ENCODE measurements at places on chromosomes 1 and 21.

- DNase-seq, result no peak
Observed at GRCh38 chr21:31255896-31256295, 88.2 kb downstream of the TIAM1 start.

DNA sequence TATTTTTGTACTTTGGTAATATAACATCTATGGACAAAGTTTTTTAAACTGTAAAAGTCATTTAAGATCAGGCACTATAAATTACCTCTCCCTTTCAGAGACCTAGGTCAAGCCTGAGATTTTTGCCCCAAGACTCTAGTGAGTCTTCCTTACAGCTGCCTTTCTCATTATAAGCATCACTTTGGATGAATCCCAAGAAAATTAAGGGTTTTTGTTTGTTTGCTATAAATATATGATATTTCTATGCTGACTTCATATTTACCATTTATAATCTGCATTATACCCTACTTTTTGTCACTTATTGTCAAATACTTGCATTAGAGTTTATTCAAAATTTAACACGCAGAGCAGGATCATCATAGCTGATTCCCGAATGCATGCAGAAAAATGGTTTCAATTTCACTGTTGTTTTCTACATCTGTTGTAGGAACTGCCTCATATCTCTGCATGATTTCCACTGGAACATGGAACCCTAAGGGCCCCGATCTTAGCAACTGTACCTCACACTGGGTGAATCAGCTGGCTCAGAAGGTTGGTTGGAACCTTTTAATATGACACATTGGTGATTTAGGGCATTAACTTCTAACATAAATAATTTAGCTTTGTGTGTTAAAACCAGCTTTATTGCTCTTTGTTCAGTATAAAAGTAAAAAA lies 150.0 kb downstream of the ADGRL2 start:
- DNase-seq, result no peak

DNA sequence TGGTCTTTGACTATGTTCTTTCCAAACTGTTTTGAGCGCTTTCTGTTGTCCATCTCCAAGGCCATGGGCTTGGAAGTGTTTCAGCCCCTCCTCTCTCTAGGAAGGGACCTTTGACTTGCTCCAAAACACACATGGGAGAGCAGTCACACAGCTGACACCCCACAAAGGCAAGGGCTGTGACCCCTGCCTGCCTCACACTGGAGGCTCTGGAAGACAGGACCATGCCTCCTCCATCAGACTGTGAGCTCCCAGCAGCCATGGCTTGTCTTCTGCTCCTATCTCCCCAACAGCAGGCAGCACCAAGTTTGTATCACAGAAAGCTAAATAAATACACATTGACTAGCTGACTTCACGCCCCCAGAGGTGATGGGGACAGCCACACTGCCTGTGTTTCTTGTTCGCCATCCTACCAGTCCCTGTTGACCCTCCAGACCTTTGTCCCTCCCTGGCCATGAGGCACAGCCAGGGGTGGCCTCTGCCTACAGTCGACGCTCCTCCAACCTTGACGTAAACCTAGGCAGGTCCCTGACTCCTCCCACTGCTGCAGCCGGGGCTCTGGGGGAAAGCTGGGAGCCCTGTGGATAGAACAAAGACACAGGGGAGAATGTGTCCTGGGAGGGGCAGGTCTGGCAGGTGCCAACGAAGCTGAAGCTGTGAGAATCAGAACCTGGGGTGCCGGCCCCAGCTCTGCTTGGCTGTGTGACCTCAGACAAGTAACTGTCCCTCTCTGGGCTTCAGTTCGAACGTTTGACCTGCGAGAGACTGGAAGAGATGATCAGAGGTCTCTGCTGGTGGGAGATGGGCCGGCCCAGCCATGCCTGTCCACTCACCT lies 4.8 kb downstream of the PLA2G2F start:
- no peak for DNase-seq

DNA sequence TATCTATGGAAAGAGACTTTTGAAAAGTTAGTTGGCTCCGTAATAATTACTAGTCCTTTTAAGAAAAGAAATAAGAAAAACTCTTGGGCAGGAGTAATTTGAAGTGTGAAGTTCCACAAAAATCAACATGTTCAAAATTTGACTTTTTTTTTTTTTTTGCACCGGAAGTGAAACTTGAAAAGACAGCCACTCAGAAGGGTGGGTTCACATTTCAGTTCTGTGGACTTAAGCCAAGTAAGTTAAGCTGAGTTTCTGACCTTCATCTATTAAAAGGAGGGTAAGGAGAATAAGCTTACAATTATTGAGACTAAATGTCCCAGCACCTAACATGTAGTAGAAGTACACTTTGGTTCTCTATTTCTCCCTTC lies 11.0 kb downstream of the RO60 start:
- no peak for DNase-seq

GRCh38 chr1:183911285-183911684 lies 106.4 kb downstream of the RGL1 start:
- peak; percentile 61 for DNase-seq

DNA sequence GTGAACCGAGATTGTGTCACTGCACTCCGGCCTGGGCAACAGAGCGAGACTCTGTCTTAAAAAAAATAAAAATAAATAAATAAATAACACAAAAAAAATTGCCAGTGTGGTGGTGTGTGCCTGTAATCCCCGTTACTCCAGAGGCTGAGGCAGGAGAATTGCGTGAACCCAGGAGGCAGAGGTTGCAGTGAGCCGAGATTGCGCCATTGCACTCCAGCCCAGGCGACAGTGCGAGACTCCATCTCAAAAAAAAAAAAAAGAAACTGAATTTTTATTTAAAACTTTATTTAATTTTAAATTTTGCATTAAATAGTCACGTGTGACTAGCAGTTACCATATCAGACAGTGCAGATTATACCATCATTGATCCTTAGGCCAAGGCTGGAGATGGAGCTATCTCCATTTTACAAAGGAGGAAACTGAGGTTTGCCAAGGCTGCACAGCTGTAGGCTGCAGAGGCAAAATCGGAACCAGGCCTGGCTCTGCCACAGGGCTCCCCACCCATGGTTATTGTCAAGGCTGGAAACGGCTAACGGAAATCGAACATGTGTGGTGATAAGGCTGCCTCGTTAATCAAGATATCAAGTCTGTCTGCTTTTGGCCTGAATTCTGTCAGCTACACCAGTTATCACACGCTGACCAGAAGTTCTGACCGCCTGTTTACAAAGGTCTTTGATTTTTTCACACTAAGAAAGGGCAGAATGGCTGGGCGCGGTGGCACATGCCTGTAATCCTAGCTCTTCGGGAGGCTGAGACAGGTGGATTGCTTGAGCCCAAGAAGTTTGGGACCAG lies 20.5 kb downstream of the HSPG2 start:
- no peak for DNase-seq

DNA sequence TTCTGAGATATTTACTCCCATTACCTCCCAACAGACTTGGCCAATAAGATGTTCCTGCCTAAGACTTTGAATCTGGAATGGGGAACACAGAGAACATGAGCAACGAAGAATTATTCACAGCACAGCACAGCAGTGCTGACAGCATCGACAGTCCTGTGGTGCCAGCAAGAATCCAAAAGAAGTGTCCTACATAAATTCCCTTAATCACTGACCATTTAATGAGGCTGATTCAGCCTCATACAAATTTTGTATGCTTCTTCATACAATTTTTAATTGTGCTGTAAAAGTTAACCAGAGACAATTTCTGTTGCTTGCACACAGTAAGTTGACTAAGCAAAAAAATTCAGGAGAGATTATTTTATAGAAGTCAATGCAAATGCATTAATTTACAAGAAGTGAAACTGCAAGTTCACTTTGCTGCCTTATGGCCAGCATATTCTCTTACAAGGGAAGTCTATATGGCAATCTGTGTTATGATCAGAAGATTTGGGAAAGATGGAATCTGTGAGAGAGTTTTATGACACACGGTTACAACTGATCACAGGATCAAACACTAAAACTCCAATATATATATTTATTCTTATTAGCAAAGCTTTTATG lies 855.9 kb downstream of the LTN1 start:
- DNase-seq, result no peak

- DNase-seq, result no peak
Observed at GRCh38 chr1:17686258-17686657, 68.9 kb upstream of the ACTL8 start.

GRCh38 chr1:17554954-17555353 lies 15.5 kb downstream of the ARHGEF10L start:
- no peak for DNase-seq

DNA sequence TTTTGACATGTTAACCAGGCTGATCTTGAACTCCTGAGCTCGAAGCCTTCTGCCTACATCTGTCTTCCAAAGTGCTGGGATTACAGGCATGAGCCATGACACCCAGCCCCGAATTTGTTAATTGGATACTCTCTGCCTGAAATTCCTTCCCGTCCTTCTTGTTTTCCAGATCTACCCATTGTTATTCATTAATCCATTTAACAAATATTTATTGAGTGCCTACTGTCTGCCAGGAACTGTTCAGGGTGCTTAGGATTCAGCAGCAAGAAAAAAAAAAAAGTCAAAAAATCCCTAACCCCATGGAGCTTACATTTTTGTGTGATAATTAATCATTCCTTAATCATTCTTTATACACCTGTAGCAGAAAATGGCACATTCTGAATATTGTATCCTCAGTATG lies 206.8 kb upstream of the FOXD3 start:
- no peak for DNase-seq

DNA sequence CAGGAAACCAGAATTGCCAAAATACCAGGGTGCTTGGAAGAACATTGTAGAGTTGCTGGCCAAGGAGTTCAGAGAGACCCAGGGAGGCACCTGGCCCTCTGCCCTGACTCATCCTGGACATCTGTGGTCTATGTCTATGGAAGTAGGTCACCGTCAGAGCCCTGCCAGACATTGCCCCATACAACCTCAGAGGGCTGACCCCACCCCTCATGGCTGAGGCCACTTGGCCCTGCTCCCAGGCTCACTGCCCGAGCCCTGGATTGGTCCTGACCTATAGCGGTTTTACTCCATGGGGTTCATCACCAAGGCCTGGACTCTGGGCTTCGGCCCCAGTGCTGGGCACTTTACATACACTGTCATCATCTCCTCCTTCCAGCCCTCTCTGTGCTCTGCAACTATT lies 233.1 kb downstream of the PTPRU start:
- no peak for DNase-seq

DNA sequence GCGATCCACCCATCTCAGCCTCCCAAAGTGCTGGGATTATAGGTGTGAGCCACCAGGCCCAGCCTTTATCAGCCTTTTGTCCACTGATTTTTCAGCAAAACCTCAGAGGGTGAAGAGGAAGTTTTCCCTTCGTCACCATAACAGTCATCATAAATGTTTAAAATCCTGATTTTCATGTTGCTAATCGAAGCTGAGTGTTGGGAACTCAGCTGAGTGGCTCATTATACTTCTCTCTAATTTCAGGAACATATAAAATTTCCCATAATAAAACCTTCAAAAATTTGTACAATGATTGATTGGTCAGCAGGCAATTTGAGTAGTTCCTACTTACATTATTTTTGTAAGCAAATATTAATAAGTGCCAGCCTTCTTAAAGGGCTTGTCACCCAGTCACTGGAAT lies 31.8 kb upstream of the IFNGR2 start:
- DNase-seq, result no peak

DNA sequence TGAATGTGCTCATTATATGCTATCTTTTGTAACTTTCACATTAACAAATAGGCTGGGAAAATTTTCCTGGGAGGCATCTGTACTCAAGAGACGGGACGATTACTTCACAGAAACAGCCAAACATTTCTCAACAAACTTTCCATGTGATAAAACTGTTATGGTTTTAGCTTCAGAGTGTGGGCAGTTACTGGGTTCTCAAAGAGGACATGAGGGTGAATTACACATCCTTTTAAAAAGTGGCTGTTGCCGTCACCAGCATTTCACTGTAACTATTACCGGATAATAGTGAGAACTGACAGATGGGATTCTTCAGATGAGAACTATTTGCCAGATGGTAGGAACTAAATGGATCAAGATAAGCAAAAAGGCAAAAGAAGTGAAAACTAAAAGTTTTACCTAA lies 109.1 kb downstream of the APP start:
- DNase-seq, result no peak

DNA sequence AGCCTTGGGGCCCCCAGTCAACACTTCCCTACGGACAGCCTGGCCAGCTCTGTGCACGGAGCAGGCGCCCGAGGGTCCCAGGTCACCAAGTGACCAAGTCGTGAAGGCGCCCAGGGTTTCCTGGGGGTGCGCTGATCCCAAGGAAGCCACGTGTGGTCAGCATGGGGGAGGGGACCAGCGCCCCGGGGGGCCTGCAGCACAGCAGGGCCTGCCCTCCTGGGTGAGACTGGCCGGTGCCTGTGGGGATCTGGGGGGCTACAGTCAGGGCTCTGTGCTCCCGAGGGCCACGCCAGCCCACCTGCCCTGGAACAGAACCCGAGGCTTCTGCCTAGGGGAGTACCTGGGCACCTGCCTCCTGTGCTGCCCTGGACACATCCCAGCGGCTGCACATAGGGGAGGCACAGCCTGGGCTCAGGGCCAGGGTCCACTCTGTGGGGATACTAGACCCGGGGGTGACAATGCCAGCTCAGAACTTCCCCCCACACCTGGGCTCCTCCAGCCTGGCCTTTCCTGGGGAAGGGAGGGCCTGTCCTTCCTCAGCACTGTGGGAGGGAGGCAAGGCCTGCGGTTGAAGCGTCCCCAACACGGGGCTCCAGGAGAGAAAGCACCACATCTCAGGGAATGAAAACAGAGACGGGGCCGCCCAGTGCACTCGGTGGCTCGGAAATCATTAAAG lies 6.2 kb upstream of the POFUT2 start:
- no peak for DNase-seq

- DNase-seq, result no peak
Observed at GRCh38 chr1:2014741-2015735, 4.1 kb upstream of the GABRD start.

GRCh38 chr1:161305867-161306519 lies 3.8 kb downstream of the MPZ start:
- peak; percentile 82 for DNase-seq

GRCh38 chr1:36203554-36204346 lies 20.5 kb upstream of the THRAP3 start:
- no peak for DNase-seq

- DNase-seq, result no peak
Observed at GRCh38 chr1:183472488-183473216, at the start of gene SMG7. TSS of gene SMG7 (plus strand) at chr1:183472499. CDS start at chr1:183472621, 122 bp downstream.

DNA sequence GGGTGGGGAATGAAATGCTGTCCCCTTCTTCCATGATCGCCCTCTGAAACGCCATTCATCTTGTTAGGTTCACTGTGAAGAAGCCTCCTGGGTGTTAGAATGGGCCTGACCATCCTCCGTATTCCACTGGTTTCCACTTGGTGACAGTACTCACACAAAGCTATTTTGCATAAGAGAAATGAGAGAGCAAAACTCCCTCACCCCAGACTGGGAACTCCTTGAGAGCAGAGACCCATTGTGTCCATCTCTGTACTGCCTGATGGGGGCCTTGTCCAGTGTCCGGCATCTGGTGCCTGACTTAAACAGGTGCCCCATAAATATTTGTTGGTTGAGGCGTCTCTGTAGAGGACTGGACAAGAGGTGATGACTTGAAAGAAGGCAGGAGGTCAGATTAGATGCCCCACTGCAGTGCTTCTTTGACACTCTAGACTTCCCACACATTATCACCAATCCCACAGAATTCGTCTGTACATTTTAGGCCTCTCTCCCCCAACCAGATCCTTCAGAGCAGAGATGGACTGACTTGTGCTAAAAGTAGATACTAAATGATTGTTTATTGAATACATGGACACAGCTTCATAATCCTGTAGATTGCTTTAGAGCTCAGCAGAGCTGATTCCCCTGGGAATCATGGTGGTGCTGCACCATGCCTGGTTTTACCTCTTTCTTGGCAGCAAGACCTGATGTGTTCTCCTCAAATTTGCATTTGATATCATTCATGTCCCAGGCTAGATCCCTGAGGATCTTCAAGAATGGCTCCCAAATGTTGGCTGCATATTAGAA lies 22.4 kb upstream of the KCNA2 start:
- DNase-seq, result no peak

- DNase-seq, result no peak
Observed at GRCh38 chr21:44459712-44460440, 4.6 kb downstream of the LRRC3 start.
